ENCODE measurements at places on chromosomes 6 and 20.

DNA sequence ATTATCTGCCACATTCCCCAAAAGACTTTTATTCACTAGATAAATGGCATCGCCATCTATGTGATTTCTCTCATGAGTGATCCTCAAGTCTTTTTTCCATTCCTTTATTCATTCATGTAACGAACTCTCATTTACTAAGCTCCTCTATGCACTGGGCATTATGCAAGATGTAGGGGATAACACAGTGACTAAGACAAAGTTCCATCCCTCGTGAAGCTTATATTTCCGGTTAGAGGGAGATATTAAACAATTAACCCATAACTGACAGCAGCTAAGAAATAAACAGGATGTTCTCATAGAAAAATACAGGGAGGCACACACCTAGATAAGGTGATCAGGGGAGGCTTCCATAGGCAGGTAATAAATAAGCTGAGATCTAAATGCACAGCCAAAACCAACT is 17.2 kb upstream of the PREX1 start:
- no peak for DNase-seq

GRCh38 chr6:43506667-43507471 is 3.3 kb downstream of the LRRC73 start:
- peak; percentile 86 for DNase-seq

DNA sequence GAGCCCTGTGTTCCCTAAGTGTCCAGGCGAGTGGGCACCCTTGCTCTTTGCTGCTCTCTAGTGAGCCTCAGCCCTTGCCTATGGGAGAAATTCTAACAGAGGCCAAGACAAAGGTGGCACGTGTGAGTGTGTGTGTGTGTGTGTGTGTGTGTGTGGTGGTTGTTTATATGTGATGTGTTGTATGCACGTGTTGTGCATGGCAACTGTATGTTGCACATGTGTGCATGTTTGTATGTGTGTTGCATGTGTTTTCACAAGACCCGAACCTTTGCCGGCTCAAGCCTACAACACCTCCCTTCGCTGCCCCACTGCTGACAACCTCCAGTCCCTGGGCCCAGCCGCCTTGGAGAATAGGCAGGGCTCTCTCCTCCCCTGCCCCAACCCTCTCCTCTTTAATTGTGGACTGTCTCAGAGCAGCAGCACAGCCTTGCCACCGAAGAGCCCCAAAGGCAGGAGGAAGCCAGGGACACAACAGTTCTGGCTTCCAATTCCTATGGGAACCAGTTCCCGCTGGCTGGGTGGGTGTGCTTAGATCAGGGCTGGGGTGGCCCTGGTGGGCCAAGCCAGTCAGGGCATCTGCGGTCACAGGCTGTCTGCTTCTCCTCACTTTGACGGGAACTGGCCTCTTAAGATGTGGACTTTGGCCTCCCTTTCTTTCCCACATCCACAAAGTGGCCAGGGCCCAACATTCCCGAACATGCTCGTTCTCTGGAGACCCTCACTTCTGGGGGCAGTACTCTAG is 2.7 kb downstream of the KCNK16 start:
- no peak for DNase-seq

DNA sequence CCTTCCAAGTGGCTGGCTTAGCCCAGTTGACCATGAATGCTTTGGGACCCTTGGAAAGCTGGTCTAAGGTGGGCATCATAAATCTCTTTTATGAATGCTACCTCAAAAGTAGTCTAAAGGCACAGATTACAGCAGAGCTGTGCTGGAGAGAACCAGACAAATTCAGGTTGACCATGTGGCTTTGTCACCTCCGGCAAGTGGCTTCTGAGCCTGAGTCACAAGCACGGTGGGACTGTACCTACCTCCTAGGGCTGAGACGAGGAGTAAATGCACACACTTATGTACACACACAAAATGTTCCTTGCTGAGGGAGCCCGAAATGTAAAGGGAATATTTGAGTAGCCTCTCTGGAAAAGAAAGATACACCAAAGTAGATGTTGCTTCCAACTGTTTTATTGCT is 155.9 kb downstream of the NFATC2 start:
- no peak for DNase-seq

GRCh38 chr6:13283331-13283730 is 45.0 kb downstream of the TBC1D7 start:
- DNase-seq = no peak

- DNase-seq = no peak
Observed at GRCh38 chr6:67045076-67045475, 1338.0 kb upstream of the EYS start.

DNA sequence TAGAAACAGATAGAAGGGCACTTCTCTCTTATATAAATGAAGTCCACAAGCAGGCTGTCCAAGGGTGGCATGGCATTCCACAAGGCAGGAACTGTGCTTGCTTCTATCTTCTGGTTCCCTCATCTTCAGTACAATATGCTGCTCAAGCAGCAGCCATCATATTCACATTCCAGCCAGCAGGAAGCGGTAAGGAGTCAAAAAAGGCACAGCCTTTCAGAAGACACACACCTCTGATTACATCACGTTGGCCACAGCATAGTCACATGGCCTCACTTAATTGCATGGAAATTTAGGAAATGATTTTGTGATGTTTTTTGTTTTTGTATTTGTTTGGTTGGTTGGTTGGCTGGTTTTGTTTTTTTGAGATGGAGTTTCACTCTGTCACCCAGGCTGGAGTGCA is 19.0 kb downstream of the REM1 start:
- no peak for DNase-seq

- DNase-seq = no peak
Observed at GRCh38 chr20:50586531-50587232, 76.5 kb downstream of the PTPN1 start.

- no peak for DNase-seq
Observed at GRCh38 chr20:16280219-16280618, 293.0 kb downstream of the KIF16B start.

DNA sequence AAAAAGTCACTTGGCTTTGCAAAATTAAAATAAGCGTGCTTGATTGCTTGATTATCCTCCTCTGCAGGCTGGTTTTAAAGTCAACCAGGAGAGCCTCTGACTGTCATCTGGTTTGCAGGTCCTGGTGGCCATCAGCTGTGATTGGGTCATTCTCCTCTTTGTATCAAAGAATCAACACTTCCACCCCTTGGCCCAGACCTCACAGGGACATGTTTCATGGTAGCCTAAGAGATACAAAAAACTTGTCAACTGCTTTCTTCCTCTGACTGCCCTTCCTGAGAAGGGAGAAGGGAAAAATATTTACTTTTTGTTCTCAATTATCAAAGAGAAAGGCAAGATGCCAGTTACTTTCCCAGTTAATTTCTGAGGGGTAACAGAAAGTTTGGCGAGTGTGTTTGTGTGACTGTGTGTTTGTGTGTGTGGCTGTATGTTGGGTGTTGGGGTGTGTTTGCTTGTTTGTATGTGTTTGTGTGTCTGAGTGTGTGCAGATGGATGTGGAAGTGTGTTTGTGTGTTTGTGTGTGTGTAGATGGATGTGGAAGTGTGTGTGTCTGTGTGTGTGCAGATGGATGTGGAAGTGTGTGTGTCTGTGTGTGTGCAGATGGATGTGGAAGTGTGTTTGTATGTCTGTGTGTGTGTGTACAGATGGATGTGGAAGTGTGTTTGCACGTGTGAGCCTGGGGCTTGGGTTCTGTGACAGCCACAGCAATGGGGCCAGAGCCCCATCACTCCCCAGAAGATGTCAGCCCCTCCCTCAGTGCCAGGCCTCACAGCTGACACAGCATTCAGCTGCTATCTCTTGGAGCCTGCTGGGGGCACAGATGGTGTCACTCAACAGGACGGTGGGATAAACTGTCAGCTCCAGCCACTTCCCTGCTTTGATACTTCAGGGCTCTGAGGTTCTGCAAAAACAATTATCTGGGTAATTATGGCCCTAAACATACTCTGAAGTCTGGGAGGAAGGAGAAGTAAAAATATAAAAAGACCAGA is 98.6 kb upstream of the RNF24 start:
- no peak for DNase-seq

DNA sequence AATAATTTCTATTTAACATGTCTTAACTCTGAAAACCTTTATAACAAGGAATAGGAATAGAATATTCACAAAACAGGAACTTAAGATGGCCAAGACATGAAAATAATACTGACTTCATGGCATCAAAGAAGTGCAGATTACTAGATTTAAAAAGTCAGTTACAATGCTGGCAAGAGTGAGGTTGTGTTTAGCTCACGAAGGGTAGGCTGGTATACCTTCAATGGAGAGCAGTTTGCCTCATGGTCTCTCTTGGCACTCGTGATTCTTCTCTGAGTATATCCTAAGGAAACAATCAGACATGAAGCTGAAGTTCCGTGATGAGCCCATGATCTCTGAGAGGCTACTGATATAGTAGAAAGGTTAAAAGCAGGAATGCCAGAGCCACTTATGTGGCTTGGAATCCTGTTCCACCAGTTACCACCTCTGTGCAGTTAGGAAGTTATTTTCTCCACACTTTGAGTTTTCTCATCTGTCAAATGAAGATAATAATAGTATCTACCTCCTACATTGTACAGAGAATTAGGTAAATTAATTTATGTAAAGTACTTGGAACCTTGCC is 7.2 kb downstream of the NCOA7 start:
- no peak for DNase-seq
